CD4-positive, alpha-beta T cell treated with Interleukin-17A for 4 hours (primary cell): ENCODE measurements at places on chromosomes 16 and 17.

DNA sequence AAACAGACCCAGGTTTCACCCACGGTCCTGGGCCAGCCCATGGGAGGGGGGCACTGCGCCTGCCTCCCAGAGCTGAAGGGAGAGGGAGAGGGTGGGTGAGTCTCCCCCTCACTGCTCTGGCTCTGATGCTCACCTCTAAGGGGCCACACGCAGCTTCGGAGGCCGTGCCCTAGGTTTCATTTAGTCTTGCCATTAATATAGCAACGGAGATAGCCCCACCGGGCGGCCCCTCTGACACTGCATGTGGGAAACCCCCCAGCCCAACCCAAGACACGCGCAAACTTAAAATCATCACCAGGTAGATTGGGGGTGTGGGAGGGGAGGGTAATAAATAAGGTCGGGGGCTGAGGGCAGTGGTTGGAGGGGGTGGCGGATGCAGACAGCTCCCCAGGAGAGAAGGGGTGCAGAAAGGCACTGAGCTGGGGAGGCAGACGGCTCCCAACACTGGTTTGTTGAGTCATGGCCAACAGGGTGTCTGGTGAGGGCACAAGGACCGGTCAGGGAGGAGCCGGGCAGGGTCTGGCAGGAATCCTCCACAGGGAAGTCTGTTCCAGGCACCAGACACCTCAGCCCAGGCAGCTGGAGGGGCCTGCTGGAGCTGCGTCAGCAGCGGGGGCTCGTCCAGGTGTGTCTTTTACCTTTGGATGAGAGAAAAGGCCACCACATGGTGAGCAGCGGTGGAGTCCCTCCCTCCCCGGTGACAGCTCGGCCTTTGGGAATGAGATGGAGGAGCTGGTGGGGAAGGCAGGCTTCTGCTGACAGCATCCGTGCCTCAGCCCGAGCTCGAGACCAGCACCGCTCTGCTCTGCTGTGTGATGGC, 32.0 kb upstream of the DOC2B start:
- no peak for DNase-seq

DNA sequence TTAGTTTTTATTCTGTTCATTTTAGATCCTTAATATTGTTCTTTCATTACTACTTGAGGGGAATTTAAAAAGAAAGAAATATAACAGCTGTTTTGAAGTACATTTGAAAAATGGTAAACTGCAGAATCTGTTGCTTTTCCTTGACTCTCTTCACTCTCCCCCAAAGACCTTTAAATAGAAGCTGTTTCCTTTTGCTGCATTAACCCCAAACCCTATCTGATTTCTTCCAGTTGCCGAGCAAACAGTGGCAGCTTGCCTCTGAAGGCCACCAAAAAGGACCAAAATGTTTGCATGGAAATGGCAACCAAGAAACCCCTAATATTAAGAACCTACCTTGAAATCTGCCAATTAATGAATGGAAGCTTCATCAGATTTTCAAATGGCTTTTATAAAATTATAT, 37.1 kb downstream of the PRKCA start:
- DNase-seq, result no peak

DNA sequence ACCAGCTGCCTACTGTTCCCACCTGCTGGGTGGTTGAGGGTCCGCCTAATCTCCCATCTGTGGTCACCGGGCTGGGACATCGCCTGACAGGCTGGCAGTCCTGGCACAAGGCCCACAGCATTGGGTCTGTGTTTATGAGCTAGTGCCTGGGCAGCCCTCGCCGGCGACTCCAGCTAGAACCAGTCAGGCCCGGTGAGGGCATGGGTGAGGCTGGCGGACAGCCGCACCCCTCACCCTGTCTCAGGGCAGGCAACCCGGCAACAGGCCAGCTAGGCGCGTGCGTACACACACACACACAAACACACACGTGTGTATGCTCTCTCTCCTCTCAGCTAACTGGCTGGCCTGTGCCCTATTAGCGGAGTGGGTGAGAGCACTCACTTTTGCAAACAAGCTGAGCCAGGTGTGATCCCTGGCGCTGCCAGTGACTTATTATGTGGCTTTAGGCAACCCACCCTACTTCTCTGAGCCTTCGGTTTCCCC, 10.4 kb downstream of the HSD11B2 start:
- DNase-seq, result no peak

DNA sequence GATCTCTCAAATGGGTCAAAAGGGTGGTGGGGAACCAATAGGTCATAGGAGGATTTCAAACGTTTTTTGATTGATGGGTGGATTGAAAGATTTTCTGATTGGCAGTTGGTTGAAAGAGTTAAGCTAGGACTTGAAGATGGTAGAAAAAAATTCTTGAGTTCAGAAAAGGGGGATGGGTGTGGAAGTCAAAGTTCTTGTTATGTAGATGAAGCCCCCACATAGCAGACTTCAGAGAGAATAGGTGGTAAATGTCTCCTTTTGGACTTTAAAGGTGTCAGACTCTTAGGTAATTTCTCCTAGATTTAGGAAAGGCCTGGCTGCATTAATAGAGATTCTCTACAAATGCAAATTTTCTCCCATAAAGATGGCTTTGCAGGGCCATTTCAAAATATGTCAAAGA, 163.3 kb downstream of the HS3ST4 start:
- no peak for DNase-seq

DNA sequence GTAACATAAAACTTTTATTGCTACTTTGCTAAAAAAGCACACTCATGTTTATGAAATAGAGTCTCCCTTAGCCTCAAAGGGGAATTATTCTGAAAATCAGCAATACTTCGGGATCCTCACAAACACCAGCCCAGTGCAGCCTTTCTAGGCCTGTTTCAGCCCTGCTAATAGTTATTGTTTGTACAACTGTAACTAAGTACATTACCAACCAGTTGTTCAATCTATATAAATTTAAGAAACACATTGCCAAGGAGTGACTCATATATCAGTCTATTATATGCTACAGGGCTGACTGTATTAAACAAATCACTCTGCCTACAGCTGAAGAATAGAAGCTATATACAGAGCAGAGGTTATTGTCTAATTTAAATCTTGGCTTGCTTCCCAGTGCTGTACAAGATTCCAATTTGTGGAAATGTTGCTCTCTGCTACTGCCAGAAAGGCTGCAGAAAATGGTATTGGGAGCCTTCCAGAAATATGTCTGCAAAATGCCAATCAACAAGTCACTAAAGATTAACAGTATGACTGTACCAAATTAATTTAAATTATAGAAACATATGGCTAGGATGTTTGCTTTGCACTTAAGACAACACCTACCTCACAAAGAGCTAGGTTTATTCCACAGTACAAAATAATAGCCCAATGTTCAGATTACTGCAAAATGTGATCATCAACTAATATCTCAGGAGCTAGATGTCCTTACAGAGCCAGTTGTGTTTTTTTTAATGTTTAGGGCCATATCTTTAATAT, 49.7 kb downstream of the TOX3 start:
- no peak for DNase-seq

- no peak for DNase-seq
Measured at GRCh38 chr17:57447990-57448758, 191.9 kb downstream of the MSI2 start.

DNA sequence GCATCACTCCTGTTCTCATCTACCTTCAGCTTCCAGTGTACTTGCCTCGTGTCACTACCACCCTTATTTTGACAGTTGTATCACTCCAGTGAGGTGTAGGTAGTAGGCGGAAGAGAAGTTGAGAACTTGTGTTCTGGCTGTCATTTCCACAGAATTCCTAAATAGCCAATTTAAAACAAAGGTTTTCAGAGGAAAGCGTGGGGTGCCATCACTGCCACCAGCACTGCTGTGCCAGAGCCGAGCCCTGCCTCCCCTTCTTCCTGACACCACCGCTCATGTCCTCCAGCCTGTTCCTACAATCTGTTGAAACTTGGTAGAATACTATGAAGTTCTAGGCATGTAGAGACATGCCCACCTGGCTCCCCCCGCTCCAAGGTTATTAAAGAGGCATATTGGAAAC, 215.8 kb downstream of the TANC2 start:
- DNase-seq, result no peak

- no peak for DNase-seq
Measured at GRCh38 chr17:76871668-76872067, 3.5 kb downstream of the MGAT5B start.

DNA sequence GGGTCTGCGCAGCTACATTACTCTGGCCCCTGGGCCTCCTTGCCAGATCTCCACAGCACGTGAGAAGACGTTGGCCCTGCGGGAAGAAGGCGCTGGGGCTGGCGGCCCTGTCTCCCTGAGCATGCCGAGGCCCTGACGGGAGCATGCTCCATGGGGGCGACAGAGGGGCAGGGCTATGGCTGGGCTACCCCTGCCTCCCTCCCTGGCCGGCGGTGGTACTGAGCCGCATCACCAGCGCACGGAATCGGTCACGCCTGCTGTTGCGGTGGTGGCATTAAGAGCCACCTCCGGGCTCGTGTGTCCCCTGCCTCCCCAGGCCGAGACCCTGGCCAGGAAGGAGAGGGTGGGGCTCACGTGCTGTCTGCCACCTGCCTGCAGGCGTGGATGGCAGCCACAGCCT, 28.1 kb downstream of the MAPK8IP3 start:
- DNase-seq, result no peak

DNA sequence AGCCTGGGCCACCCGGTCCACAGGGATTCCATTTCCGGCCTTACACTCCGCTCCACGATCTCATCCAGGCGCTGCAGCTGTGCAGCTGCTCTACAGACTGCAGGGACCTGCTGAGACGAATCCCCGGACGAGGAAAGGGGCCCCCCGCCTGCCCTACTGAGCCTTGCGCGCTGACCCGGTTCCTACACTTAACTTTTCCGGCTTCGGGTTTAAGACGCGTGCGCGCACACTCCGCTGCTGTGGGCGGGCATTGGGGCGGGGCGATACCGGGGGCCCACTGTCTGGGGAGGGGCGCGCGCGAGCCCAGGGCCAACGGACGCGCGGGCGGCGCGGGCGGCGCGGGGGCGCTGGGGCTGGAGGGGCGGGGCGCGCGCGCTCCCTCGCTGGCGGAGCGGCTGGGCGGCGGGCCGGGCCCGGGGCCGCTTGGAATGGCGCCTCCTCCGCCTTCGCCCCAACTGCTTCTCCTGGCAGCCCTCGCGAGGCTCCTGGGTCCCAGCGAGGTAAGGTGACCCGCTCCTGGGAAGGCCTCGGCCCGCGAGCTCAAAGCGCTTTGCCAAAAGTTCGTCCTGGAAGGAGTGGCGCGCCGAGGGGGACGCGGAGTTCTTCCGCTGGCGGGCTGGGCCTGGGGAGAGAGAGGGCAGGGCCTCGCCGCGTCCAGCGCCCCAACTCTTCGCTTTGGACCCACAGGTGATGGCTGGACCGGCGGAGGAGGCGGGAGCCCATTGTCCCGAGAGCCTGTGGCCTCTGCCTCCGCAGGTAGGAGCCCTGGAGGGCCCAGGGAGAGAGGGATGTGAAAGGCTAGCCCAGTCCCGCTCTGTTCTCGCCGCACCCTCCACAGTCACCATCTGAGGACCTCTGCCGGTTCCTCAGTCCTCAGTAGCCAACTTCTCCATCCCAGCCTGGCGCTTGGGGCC, at the start of gene TP53I13:
TSS of gene TP53I13 (plus strand) at position 371 of the 914 bp plus-strand sequence. CDS start at position 429, 58 bp downstream.
- DNase-seq, result peak; percentile 98

DNA sequence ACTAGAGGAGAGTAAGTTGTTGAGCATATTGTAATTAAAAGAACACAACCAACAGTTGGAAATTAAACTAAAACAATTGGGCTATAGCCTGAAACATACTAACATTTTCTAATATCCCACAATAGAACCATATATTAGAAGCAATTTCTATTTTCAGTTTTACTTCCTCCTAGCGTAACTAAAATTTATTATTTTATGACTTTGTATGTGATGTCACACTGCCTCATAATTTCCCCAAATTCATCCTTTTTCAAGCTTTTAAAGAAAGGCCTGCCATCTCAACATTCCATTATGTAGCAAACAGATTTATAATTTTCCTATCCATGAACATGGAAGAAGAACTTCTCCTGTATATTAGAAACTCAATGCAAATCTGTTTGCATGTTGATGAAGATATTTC, 110.2 kb downstream of the HS3ST3A1 start:
- DNase-seq, result no peak

DNA sequence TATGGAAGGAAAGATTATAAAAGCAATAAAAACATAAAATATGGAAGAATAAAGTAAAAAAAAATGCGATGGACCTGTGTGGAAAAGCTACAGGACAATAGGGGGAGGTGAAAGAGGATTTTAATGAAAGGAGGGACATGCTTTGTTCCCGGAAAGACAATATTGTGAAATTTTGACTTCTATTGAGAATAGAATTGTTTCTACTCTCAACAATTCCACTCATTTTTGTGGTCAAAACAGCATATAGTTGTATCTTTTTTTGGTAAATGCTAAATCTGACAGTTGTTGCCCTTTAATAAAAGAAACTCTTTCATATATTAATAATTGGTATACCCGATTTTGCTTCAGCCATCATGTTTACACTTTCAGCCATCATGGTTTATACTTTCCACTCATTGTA, 22.9 kb upstream of the APPBP2 start:
- DNase-seq, result no peak

DNA sequence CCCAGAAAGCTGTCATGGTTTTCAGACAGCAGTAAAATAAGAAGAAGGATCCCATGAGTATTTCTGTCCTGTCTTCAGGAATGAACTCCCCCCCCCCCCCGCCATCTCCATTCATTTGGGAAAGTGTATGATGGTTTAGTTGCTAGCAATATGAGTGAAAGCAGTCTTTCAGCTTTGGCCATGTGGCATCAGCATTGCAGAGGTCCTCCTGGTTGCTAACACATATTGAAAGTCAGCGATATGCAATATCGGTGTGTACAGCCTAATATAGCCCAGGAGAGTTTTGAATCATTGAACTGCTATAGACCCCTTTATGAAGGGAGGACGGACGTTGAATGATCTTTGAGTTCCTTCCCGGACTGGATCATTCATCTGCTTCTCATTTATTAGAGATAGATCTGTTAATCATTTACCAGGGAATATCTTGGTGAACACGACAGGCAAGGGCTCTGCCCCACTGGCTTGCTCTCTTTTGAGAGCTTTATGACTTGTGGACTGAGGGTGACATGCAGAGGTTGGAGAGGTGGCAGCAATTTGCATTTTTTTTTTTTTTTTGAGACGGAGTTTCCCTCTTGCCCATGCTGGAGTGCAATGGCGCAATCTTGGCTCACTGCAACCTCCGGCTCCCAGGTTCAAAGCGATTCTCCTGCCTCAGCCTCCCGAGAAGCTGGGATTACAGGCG, 25.2 kb downstream of the DEF8 start:
- no peak for DNase-seq

- no peak for DNase-seq
Measured at GRCh38 chr16:89739383-89739782, 18.0 kb downstream of the ZNF276 start.

DNA sequence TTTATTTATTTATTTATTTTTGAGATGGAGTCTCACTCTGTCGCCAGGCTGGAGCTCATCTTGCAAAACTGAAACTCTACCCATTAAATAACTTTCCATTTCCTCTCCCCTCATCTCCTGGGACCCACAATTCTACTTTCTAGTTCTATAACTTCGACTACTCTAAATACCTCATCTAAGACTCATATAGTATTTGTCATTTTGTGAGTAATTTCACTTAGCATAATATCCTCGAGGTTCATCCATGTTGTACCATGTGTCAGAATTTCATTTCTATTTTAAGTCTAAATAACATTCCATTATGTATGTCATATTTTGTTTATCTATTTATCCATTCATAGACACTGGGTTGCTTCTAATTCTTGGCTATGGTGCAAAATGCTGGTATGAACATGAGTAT, 5.1 kb upstream of the NT5M start:
- DNase-seq, result no peak

- no peak for DNase-seq
Measured at GRCh38 chr16:11669380-11670146, 1.3 kb downstream of the SNN start.

- DNase-seq, result no peak
Measured at GRCh38 chr16:17160285-17160853, 310.4 kb downstream of the XYLT1 start.
